Mesenchymal stem cell (in vitro differentiated cells and primary cell): ENCODE measurements at places on chromosomes 5 and 9.

DNA sequence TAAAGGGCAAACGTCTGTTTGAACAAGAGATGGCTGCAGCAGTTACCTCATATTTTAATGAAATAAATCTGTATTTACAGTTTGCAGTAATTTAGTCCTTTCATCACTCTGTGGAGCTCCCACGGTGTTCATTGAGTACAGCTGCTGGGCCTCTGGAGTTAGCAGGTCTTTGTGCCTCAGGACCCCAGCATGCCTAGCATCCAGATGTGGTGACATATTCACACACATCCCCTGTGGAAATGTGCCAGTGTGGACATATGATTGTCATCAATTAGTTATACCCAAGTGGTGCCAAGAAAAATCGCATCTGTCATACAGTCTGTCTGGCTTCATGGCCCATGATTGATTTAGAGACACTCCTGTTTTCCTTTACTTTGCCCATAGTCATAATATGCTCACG, 77.3 kb downstream of the NNT start:
- DNase-seq, result no peak
- no peak overlapping the region for H3K4me3 ChIP-seq
- no peak overlapping the region for H3K27ac ChIP-seq

DNA sequence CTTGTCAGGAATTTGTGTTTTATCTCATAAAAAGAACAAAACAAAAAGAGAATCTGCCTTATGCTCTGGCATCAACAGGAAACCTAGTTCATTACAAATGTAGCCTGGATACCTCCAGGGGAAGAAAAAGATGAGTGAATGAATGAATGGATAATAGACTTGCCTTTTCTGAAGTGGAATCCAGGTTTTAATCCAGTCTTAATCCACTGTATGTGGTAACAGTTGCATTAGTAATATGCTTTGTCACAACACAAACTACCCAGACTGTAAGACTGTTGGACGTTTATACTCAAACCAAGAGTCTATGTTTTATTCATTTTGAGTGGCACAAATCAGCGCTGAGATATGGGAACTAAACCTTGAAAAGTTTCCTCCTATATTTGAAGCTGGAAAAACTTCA, 32.1 kb upstream of the MAP3K1 start:
- H3K4me1 ChIP-seq, result no peaks in the 10 kb centered on the region
- H3K4me3 ChIP-seq, result no peak overlapping the region
- H3K27ac ChIP-seq, result no peak overlapping the region
- no peaks in the 10 kb centered on the region for H3K36me3 ChIP-seq
- H3K27me3 ChIP-seq, result no peaks in the 10 kb centered on the region
- DNase-seq, result no peak

- no peak for DNase-seq
- no peak overlapping the region for H3K27ac ChIP-seq
- H3K4me1 ChIP-seq, result no peaks in the 10 kb centered on the region
- no peaks in the 10 kb centered on the region for H3K27me3 ChIP-seq
- no peak overlapping the region for H3K4me3 ChIP-seq
- no peaks in the 10 kb centered on the region for H3K36me3 ChIP-seq
Observed at GRCh38 chr5:58722160-58722559, 139.3 kb downstream of the RAB3C start.

- H3K4me3 ChIP-seq, result peak overlapping the region; percentile 27
- H3K4me1 ChIP-seq, result no peaks in the 10 kb centered on the region
- DNase-seq, result no peak
Observed at GRCh38 chr5:17061973-17062470, 125.9 kb upstream of the MYO10 start.

DNA sequence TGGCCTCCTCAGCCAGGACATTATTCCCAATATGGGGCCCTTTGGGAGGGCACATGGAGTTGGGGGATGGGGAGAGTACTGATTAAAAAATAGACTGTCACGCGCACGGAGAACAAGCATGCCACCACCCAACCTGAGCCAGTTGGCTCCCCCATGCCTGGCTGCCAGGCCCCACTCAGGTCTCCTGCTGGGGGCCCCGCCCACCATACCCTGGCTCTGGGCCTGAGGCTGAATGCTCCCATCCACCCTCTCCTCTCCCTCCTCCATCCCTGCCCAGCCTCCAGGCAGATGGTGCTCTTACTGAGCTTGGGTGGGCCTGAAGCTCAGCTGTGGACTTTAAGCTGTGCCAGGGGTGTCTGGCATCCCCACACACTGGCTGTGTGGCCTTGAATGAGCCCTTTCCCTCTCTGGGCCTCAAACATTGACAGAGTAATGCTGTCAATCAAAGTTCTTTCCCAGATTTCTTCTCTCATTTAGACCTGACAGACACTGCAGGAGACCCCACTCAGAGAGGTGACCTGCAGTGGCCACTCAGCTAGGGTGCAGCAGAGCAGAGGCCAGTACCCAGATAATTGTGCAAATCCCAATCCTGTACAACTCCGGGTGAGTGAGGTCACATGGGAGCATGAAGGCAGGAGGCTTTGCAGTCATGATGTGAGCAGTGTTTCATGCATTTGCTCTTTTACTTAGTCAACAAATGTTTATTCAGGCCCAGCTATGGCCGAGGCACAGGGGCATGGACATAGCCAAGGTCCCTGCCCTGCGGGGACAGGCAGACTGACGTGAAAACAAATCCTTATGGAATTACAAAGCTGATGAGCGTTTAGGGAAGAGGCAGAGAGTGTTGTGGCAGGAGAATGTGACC, 9.8 kb upstream of the SYNPO start:
- no peak overlapping the region for H3K4me3 ChIP-seq
- no peaks in the 10 kb centered on the region for H3K36me3 ChIP-seq
- no peak overlapping the region for H3K27ac ChIP-seq
- DNase-seq, result peak; percentile 51
- peaks cover 5% of the 10 kb centered on the region for H3K27me3 ChIP-seq

GRCh38 chr9:33750307-33750838, 45.0 kb upstream of the PRSS3 start:
- DNase-seq, result no peak
- H3K4me3 ChIP-seq, result peak overlapping the region; percentile 79
- H3K27ac ChIP-seq, result no peak overlapping the region
- H3K36me3 ChIP-seq, result no peaks in the 10 kb centered on the region
- H3K27me3 ChIP-seq, result peaks cover 30% of the 10 kb centered on the region
